ENCODE measurements at places on chromosomes 6 and 20.

DNA sequence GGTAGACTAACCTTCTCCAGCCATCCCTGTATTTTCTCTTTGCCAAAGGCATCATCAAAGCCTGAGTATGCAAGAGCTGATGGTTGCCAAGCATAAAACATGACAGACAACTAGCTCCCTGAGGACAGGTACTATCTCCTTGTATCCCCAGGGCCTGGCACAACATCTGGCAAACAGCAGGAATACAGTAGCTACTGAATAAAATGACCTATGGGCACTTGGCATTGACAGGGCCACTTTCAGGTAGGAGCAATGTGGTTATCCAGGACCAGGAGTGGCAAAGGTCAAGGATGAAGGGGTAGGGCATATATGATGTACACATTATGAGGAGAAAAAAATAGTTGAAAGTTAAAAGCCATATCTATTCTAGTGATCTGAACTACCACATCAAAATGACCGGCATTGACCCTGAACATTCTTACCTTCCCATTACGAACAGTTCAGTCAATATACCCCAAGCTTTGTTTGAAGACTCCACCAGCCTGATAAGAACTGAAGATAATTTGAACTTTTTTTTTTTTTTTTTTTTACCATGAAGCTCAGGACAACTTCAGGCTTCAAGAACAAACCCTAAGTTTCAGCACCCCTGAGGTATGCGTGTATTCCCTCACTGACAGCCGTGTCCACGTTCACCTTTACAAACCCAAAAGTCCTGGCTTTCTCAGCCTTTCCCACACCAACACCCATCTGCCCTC is 12.3 kb downstream of the ABHD12 start:
- DNase-seq, result no peak

- DNase-seq, result no peak
Measured at GRCh38 chr6:99416892-99417767, 8.0 kb downstream of the PNISR start.

GRCh38 chr6:162154001-162154400 is 573.6 kb downstream of the PRKN start:
- no peak for DNase-seq

DNA sequence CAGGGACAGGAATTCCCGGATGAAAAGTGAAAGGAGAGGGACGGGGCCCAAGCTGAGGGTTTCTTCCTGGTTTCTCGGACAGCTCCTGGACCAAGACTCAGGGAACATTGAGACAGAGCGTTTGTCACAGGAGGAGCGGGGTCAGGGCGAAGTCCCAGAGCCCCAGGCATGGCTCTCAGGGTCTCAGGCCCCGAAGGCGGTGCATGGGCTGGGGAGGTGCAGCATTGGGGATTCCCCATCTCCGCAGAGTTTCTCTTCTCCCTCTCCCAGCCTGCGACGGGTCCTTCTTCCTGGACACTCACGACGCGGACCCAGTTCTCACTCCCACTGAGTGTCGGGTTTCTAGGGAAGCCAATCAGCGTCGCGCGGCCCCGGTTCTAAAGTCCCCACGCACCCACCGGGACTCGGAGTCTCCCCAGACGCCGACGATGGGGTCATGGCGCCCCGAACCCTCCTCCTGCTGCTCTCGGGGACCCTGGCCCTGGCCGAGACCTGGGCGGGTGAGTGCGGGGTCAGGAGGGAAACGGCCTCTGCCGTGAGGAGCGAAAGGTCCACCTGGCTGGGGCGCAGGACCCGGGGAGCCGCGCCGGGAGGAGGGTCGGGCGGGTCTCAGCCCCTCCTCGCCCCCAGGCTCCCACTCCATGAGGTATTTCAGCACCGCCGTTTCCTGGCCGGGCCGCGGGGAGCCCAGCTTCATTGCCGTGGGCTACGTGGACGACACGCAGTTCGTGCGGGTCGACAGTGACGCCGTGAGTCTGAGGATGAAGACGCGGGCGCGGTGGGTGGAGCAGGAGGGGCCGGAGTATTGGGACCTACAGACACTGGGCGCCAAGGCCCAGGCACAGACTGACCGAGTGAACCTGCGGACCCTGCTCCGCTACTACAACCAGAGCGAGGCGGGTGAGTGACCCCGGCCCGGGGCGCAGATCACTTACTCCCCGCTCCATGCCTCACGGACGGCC is 54.6 kb upstream of the POLR1H start:
- peak; percentile 20 for DNase-seq
